HuH-7 (cell line): ENCODE measurements at places on chromosomes 12 and 14.

- DNase-seq, result no peak
These were observed 19.2 kb downstream of the NR2C1 start for GRCh38 chr12:95054206-95054605.

- no peak for DNase-seq
These were observed 218.3 kb upstream of the CNTN1 start for GRCh38 chr12:40473962-40474361.

- peak; percentile 22 for DNase-seq
These were observed 27.1 kb downstream of the PRKAB1 start for GRCh38 chr12:119695034-119695433.

DNA sequence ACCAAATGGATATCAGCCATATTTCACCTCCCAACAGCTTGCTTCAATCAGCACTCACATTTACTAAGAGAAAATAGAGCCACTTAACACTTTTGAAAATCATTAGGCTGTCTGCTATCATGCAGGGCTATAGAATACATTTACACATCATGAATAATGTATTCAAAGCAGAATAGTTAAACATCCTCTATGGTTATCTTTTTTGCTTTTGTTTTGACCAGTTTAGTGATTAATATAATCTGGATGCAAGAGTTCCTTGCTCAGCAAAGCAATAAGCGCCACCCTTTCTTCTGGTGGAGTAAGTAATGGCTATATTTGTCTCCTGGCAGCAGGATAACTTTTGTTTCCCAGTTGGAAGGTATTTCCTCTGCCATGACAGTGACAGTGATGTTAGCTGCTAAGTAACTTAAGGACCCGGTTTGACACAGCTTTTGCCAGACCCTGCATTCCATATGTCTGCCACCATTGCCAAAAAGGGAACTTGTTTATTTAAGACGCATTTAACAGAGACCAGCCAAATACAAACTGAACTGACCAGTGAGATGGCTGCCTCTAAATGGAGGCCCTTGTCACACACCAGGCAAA lies 70.3 kb upstream of the NR2C1 start:
- no peak for DNase-seq

DNA sequence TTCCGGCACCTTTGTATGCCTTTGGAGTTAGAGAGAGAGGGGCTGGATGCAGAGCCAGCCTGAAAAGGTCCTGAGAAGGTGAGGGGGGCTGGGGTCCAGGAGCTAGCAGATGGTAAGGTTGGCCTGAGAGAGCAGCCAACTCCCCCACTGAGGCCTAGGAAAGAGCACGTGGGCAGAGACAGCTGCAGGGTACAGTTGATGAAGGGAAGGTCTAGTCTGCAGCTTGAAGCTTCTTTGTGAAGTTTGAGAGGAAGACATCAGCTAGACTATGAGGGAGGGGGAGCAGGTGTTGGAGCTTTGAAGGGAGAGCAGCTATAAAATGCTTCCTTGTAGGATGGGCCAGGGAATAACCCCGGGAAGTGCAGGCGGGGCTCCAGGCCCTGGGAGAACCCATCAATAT lies 289.3 kb upstream of the AMIGO2 start:
- DNase-seq, result no peak

GRCh38 chr12:39368891-39369290 lies 74.0 kb downstream of the KIF21A start:
- DNase-seq, result no peak

DNA sequence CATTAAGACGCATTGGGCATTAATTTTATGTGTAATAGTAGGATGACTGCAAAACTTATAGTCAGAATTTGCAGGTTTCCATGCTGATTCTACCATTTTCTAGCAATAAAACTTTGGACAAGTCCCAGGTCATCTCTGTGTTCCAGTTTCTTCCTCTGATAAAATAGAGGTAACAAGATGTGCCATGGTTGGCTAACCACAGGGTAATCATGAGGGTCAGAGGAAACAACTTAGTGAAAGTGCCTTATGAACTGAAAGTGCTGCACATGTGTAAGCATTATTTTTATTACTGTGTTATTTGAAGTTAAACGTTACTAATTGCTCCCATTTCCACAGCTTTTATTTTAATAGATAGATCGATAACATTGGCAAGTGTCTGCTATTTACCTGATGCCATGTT lies 21.1 kb downstream of the SMCO2 start:
- no peak for DNase-seq

DNA sequence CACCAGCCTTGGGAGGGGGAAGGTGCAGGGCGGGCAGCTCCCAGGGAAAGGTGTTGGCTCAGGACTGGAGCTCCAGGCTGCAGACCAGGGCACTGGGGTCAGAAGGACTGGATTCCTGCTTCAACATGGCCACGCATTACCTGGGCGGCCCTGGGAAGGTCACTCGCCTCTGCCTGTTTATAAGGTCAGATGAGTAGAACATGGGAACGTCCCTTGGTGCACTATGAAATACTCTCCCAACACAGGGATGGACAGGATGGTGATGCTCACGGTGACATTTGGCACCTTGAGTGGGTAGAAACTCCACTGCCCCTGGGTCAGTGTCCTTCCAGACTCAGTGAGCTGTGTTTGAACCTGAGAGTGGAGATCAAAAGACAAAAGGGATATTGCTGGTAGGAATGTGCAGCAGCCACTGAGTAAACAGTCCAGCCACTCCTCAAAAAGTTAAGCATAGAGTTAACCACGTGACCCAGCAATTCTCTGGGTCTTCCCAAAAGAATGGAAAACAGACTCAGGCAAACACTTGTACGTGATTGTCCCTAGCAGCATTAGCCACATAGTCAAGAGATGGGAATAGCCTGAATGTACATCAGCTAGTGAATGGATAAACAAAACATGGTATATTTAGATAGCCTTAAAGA lies 9.1 kb upstream of the BDKRB2 start:
- peak; percentile 21 for DNase-seq

DNA sequence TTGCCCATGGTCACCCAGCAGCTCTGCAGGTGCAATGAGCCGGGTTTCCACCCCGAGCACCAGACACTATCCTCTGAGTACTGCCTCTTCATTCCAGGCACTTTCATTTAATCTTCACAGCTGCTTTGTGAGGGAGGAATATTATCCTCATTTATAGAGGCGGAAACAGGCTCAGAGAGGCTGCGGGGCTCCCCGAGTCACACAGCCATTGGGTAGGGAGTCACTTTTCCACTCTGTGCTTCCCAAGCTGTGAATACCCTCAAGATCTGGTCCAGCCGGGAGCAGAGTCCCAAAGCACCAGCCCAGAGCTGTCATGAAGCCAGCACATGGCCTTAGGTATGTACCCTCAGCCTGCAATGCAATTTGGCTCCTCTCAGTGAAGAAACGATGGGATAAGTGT lies 51.7 kb upstream of the RIN3 start:
- DNase-seq, result no peak

GRCh38 chr12:8823565-8824300 lies 1.3 kb downstream of the A2ML1 start:
- peak; percentile 20 for DNase-seq

GRCh38 chr12:113237748-113238147 lies 16.5 kb downstream of the TPCN1 start:
- no peak for DNase-seq

- DNase-seq, result no peak
These were observed 170.2 kb downstream of the BCAT1 start for GRCh38 chr12:24778486-24779304.

DNA sequence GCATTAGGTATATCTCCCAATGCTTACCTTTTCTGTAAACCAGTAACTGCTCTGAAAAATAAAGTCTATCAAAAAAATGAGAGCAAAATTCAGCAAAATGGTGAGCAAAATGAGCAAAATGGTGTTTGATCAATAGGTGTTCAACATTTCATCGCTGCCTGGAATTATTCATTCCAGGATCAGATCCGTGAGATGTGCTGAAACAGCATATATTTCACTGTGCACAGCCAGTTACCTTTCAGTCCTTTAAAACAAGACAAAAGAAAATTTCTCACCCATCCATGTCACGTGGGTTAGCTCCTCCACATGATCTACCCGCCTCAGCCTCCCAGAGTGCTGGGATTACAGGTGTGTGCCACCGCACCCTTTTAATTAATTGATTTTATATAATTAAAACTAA lies 8.1 kb upstream of the FGF23 start:
- no peak for DNase-seq

GRCh38 chr12:112160611-112161010 lies 35.3 kb downstream of the TRAFD1 start:
- no peak for DNase-seq
